ENCODE measurements at places on chromosomes 16 and 17.

DNA sequence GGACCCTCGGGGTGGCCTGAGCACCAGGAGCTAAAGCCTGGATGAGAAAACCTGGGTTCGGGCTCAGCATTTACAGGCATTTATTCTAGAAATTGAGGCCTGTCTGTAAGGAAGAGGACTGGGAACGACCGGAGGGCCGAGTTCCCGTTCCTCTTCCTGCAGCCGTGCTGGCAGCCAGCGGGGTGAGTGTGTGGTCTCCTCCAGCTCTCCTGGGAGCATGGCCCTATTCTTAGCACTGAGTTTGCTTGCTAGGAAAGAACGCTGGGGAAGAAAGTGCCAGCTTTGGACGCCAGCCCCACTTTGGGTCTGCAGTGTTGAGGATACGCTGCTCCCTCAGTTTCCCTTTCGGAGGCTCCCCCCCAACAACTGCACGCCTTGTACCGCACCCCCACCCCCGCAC, 49.6 kb downstream of the MGAT5B start:
- no peak for DNase-seq

GRCh38 chr17:74088285-74088933, 115.1 kb upstream of the RPL38 start:
- DNase-seq = no peak

- DNase-seq = no peak
Measured at GRCh38 chr17:61418449-61418848, 18.8 kb downstream of the TBX2 start.

- no peak for DNase-seq
Measured at GRCh38 chr17:43043307-43043706, 18.3 kb downstream of the RND2 start.

- DNase-seq = no peak
Measured at GRCh38 chr17:31693433-31694220, 165.4 kb downstream of the COPRS start.

GRCh38 chr17:62111562-62112171, 46.6 kb upstream of the MED13 start:
- no peak for DNase-seq

DNA sequence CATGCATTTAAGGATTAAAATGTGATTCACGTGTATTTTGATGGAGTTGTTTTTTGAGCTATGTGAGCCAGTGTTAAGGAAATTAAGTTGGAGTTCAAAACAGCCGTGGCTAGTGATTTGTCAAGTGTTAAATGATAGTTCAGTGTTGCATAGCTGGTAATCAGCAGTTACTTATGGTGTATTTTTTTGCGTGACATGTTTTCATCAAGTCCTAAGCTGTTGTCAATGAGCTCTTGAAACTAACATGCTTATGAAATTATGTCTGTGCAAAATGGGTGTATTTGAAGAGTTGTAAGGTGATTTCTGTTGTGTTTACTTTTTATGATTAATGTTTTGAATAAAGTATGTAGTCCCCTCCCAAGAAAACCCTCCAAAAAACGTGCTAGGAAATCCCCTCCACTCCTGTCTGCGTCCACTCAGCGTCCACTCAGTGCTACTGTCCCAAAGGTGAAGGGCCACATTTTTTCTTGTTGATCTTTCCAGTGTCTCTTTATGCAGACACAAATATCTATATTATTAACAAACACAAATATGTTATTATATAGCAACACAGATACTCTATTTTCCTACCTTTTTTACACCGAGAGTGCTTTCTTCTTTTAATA, 30.0 kb downstream of the USP10 start:
- DNase-seq = no peak

DNA sequence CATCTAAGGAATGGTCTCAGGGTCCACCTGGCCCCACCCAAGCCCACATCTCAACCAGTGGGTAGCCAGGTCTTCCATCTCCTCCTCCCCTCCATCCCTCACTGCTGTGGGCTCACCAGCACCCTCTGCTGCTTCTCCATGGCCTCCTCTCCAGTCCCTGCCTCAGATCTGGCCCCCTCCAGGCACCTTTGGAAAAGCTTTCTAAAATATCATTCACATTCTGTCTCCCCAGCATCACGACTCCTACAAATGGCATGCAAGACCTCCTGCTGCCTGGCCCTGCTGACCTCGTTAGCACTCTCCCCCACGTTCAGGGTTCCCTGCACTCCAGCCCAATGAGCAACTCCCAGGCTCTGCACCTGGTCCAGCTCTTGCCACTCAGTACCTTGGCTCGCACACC, 13.7 kb downstream of the GLP2R start:
- no peak for DNase-seq

DNA sequence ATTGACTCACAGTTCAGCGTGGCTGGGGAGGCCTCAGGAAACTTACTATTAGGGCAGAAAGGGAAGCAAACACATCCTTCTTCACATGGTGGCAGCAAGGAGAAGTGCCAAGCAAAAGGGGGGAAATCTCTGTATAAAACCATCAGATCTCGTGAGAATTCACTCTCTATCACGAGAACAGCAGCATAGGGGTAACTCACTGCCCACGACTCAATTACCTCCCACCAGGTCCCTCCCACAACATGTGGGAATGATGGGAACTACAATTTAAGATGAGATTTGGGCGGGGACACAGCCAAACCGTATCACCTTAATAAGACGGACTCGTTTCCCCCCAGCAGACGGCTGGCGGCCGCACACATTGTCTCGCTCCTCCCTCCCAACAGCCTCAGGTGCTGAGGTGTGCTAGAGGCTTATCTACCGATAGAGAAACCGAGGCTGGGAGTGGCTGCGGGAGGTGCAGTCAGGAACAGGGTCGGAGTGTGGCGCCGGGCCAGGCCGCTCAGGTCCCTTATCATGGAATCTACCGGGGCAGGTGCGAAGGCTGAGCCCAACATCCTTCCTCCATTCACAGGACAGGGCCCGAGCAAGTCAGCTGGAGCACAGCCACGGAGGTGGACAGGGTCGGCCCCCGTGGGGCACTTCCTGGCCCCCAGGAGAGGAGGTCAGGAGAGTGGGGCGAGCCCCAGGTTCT, 4.9 kb upstream of the ZG16B start:
- no peak for DNase-seq

DNA sequence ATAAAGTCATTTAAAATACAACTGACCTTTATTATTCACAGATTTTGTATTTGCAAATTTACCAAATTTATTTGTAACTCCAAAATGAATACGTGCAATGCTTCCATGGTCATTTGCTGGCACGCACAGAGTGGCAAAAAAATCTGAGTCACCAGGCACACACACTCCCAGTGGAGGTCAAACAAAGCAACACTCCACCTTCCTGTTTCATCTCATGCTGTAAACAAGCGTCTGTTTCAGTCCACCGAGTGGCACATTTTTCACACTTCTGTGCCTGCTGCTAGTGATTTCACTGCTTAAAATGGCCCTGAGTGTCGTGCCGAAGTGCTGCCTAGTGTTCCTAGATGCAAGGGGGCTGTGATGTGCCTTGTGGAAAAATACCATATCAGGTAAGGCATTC, 17.8 kb upstream of the ITGAE start:
- no peak for DNase-seq

DNA sequence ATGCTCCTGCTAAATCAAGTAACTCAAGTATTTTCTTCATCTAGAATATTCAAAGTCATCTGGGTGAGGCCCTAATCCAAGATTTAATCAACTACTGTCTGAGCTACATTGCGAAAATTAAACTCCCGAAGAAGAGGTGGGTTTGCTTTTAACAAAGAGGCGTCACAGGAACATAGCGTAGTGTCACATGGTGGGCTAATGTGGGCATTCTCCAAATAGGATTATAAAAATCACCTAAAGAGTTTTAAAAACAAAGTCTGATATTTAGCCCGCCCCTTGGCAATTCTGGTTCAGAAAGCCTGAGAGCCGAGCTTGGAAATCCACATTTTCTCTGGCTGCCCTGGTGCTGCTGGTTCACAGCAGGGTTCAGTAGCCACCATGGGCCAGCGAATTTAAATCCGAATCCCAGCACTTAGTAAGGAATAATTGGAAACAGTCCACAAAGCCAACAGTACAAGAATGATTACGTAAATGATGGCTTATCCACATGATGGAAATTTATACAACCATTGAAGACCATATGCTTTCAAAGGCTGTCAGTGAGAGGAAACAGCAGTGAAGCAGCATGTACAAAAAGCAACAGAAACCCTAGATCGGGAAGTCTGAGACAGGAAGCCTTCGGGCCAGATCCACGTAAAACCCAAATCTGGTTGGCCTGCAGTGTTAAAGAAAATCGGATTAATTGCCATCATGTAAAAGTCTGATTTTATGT, 8.8 kb downstream of the PMM2 start:
- DNase-seq = no peak

DNA sequence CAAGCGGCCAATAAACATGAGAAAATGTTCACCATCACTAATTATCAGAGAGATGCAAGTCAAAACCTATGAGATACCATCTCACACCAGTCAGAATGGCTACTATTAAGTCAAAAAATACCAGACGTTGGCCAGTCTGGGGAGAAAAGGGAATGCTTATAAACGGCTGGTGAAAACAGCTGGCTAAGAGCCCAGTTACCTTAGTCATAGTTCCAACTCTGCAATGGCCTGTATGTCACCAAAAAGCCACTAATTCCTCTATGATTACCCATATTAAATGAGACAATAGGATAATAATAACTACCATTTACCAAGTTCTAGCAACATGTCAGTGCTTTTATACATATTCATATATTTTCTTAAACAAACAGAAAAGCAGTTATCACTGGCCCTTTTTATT, 42.9 kb upstream of the CDRT4 start:
- no peak for DNase-seq

- DNase-seq = no peak
Measured at GRCh38 chr16:48131201-48131935, 24.4 kb downstream of the ABCC12 start.

DNA sequence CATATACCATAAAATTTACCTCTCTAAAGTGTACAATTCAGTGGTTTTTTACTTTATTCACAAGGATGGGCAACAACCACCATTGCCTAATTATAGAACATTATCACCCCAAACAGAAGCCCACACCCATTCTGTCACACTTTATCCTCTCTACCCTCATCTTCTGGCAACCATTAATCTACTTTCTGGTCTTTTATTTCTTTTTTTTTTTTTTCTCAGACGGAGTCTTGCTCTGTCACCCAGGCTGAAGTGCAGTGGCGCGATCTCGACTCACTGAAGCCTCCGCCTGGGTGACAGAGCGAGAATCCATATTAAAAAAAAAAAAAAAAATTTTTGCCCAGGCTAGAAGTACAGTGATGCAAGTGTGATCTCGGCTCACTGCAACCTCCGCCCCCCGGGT, 90.7 kb upstream of the CLEC18B start:
- DNase-seq = no peak

DNA sequence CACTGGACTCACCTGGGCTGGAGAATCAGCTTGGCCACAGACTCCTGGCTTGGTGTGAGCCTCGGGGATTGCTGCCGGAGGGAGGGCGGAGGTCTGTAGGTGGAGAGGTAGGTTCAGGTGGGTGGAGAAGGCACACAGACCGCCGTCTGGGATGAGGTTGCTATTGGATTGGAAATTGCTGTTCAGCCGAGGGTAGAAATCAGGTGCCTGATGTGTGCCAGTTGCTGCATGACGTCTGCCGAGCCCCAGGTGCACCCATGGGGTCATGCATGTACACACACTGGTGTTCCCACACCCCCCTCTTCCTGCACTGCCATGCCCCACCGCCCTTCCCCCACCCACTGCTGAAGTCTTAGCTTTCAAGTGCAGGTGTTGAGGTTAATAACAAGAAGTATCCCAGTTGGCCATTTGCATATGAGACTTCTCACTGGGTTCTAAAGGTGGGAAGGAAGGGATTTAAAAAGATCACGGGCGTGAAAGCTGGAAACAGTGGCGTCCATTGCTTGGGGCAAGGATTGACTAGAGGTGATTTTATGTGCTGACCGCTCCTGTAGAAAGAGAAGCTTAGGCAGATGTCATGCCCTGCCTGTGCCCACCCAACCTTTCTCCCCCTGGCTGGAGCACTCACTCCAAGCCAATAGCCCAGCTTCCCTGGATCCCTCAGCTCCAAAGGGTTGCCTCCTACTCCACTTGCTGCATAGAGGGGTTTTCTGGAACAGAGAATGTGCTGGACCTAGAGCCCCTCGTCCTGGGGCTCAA, 193.6 kb downstream of the CCDC182 start:
- DNase-seq = peak; percentile 3

DNA sequence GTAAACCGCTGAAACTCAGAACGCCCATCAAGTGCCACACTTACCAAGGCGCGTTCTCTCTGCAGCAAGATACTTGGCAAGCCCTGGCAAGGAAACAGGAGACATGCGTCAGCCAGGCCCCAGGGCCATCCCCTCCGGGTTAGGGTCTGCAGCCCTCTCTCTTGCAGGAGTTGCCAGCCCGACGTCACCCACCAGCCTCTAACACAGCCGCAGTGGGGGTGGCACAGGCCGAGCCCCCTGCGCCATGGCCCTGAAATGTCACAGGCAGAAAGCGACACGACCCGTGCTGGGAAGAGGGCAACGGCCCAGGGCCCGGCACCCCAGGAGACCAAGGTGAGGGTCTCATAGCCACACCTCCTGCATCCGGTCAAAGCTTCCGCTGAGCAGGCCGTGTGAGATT, 21.9 kb downstream of the ELAC2 start:
- no peak for DNase-seq

DNA sequence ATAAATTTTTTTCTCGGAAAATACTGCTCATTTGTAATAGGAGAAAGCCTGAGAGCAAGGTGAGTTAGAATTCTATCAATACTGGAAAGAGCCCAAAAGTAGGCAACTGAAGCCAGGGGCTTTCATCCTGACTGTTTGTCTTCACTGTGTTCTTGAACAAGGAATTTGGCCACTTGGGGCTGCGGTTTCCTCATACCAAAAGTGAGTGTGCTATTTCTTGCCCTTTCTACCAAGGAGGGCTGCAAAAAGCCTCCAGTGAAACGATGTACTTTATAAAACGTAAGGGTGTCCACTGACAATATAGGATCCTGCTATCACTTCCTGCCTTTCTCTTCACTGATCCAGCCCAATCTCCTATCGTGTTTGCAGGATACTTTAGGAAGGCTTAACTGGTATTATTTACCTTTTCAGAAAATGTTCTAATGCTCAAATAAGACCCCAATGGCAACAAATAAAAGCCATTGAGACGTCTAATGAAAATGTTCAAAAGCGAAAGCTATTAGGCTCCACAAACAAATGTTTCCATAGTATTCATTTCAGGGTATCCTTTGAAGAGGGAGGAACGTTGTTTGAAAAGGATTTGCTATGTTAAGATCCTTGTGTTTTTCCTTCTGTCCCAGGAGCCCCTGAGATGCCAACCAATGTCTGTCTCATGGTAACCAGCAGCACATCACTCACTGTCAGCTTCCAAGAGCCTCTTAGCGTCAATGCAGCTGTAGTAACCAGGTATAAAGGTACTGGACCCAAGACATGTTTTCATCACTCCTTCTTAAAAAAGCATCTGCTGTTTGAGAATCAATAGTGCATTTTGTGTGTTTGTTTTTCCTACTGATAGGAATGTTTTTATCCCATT, 219.3 kb upstream of the NOG start:
- DNase-seq = no peak

GRCh38 chr16:25093208-25094061, 18.1 kb upstream of the LCMT1 start:
- DNase-seq = no peak
